ENCODE measurements at places on chromosomes 12 and 14. TPM values are rescaled to one million over a fixed set of nuclear protein-coding genes. Genes with fewer than 3 reads are reported as not detected.
A peak's percentile ranks its signal among the peaks of the same experiment; 100 is the strongest.

- DNase-seq: peak; percentile 68
These were observed 40.5 kb upstream of the KCNA5 start for GRCh38 chr12:5003025-5003666.

Gene SLC5A8
- total RNA-seq: not detected

Gene NOVA1
- 20.2 TPM for total RNA-seq

DNA sequence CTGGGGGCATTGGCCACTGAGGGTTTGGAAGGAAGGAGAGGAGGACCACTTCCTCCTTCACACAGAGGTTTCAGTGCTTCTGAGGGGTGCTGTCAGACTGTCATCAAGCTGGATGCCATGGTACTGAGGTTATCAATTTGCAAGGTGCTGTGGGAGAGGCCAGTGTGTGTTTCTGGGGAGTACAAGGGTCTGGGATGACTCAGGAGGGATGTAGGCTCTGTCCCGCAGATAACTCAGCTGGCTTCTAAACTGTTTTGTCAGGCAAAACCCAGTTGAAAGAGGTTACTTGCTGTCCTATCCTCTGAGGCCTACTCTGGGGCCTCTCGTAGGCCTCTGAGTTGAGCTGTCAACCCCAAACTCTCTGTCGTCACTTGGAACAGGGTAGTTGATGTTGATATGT, 22.8 kb downstream of the ADCK1 start:
- no peak for DNase-seq
